NCI-H226 (cell line): ENCODE measurements at places on chromosomes 16 and 17.
A peak's percentile ranks its signal among the peaks of the same experiment; 100 is the strongest.

DNA sequence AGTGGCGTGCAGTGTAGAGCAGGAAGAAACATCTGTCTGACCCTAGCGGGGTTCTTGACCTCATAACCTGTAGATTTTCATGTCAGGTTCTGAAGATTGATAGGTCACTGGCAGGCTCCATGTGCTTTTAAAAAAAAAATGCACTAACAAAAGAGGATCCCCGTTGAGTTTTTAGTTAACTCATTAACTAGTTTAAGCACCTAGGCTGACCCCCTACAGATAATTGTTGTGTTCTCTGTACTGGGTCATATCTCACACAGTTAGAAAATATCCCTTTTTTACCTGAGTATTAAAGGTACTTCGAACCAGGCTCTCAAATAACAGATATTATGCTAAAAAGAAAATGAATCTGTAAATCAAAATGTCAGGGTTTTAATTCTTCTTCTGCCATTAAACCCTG, 676.6 kb downstream of the CDH11 start:
- DNase-seq = no peak

GRCh38 chr17:78129351-78130089, 965 bp upstream of the TMC6 start:
- DNase-seq = no peak

- no peak for DNase-seq
Measured at GRCh38 chr17:29390851-29391631, 878 bp downstream of the TAOK1 start.

- no peak for DNase-seq
Measured at GRCh38 chr17:1529863-1530262, 13.5 kb upstream of the INPP5K start.

DNA sequence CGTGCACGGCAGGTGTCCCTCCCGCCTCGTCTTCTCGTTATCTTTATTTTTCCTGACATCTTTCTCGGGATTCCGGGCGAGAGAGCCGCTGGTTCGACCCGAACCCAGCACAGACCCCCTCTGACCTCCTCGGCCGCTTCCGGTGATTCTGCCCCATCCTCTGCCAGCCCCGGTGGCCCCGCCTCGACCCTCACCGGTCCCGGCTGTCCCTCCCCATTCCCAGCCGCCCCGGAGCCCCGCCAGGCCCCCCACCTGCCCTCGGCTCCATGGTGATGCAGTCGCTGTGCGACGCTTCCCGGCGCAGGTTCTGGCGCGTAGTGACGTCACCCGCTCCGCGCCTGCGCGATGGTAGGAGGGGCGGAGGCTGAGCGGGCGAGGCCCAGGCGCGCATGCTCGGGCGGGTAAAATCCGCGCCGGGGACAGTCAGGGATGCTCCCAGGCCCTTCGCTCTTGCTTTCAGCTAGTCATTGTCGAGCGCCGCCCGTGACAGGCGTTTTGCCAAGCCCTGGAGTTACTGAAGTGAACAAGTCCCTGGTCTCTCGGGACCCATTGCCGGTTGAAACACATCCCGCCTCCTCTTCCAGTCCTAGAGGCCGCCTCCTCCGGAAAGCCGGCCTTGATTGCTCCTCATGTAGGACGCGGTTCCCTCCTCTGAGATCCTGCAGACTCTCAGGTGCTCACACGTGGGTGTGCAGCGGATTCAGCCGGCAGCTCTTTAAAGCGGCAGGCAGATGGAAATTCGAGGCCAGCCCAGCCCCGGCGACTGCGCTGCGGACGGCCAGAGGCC, at the start of gene MTHFSD:
Gene MTHFSD (minus strand): TSS at position 319 of the 787 bp plus-strand sequence. CDS start 51 bp downstream, at position 268.
- DNase-seq = peak; percentile 82

DNA sequence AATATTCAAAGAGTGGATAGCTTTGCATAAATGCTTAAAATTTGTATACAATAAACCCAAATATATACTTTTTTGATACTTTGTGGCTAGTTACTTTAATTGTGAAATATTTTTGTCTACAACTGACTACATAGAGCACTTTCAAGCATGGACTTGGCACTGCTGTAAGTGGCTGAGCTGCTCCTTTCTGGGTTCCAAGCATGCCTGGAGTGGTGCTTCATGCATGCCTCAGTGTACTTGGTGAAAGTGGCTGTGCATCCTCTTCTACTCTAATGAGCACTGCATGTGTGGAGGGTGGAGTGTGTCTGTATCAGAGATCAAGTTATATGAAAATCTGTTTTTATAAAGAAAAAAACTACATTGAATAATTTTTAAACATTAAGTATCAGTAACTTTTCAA, 94.1 kb downstream of the OMG start:
- DNase-seq = no peak

DNA sequence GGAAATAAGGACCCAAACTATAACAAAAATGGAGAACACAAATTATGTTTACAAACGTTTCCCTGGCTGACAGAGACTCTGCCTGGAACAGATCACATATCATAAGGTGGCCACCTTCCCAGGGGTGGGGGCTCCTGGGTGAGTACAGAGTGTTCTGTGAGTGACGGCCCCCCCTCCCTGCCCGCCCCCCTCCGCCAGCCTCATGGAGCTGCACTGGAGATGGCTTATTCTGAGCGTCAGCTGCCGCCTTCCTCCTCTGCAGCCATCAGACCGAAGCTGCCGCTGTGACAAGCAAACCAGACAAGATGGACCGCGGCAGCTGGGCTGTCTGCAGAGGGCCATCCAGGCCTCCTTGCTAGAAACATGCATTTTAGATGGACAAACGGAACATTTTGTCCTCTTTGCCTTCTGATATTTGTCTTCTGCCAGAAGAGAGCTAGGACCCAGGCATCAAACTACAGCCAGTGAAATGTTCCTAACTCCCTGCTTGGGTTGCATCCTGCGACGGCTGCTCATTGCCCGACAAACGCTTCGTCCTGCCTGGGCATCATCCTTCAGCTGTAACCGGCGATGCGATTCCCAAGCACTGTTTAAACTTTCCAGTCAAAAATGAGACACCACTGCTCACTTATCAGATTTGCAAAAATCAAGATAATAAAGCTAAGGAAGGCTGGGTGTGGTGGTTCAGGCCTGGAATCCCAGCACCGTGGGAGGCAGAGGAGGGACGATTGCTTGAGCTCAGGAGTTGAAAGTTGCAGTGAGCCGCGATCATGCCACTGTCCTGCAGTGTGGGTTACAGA, 15.3 kb upstream of the RPTOR start:
- DNase-seq = no peak

GRCh38 chr17:44906010-44906646, 6.9 kb upstream of the EFTUD2 start:
- DNase-seq = peak; percentile 79

DNA sequence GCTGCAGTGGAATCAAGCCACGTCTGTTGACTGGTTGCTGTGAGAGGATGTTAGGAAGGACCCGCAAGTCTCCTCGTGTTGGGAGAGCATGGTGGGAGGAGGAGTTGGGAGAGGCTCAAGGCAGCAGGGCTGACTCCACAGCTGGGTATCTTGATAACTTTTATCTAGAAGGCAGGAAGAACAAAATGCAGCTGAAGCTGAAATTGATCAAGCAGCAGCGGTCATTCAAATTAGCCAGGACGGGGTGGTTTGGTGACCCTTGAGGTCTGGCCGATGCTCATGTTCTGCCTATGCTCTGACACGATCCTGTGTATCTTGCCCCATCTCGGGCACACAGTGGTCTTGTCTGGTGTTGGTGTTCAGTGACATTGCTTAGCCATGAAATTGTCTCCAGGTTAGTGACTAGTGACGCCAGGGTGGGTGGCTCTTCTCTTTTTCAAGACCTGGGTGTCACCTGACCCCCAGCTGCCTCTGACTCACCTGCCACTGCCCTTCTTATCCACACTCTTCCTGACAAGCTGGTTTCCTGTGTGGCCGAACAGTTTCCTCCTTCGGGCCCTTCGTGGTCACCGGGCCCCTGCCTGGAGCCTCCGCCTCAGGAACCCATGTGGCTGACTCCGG, 19.1 kb downstream of the NPTX1 start:
- no peak for DNase-seq

- DNase-seq = no peak
Measured at GRCh38 chr17:13321951-13322701, 279.6 kb downstream of the HS3ST3A1 start.

- DNase-seq = no peak
Measured at GRCh38 chr17:83064021-83064731, 15.2 kb upstream of the METRNL start.

DNA sequence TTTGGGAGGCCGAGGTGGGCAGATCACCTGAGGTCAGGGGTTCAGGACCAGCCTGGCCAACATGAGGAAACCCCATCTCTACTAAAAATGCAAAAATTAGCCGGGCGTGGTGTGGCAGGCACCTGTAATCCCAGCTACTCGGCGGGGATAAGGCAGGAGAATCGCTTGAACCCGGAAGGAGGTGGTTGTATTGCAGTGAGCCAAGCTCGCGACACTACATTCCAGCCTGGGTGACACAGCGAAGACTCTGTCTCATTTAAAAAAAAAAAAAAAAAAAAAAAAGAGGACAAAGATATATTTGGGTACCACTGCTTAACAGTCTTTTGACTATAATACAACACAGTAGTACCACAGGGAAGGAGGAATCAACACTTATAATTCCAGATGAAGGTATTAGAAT, 9.2 kb downstream of the CNOT1 start:
- no peak for DNase-seq

- no peak for DNase-seq
Measured at GRCh38 chr16:17149904-17150483, 320.8 kb downstream of the XYLT1 start.

GRCh38 chr17:55546481-55546880, 35.2 kb upstream of the SMIM36 start:
- no peak for DNase-seq

DNA sequence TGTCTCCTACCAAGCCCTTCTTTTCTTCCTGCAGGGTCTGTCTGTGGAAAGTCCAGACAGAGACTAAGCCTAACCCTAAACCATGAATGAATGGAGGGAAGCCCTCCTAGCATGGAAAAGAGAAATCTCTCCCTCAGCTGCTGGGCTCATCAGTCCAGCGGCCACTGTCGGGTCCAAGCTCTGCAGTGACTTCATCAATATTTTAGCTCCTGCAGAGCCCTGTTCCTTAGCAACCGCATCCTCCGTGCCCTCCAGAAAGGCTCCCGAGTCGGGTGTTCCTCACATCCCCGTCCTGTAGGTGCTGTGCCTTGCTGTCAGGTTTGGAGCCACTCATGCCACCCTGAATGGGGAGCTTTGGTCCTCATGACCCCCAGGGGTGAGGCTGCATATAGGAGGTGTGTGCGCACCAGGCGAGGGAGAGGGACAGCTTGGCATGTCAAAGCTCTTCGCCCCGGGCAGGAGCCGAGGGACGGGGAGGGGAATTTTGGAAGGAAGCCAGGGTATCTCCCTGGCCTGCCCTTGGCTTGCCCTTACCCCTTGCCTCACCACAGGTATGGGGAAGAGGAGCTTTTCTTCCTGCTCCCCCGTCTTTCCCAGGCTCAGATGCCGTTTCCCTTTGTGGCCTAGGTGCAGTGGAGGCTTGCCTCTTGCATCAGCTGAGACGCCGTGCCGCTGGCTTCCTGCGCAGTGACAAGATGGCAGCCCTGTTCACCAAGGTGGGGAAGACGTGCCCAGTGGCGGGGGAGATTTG, 23.9 kb downstream of the SGSM2 start:
- no peak for DNase-seq

DNA sequence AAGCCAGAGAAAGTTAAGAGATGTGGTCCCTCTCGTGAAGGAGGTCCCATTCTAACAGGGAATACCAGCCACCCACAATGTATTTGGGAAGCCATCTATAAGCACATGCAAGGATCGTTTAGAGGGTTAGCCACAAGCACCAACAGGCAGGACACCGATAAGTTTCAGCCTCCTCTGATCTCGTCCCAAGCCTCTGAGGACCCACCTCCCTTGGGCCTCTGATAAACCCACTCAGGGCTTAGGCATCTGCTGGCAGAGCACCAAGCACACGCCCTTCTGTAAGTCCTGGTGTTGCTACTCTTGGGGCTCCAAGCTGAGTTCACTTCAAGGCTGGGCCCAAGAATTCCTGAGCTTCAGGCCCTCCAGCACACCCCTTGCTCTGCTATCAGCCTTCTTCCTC, 5.4 kb upstream of the PNPO start:
- peak; percentile 95 for DNase-seq

- DNase-seq = no peak
Measured at GRCh38 chr16:84662471-84662870, 14.2 kb downstream of the KLHL36 start.

DNA sequence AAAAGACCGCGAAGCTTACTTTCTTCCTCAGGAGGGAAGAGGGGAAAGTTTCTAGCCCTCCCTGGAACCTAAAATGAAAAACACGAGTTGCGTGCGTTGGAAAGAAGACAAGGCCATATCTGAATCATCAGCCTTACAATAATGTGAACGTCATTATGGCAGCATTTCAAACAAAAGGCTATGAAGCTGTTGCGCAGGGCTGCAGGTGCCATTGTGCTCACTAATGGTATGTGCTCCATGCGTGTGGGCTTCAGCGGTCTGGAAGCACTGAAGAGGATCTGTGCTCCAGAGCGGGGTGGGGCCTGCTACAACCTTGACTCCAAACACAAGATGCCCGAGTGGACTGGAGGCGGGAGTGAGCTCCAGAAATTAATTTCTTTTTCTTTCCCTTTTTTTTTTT, 12.1 kb upstream of the CYB5B start:
- DNase-seq = no peak

GRCh38 chr17:49952209-49952911, 16.6 kb upstream of the DLX4 start:
- peak; percentile 72 for DNase-seq

DNA sequence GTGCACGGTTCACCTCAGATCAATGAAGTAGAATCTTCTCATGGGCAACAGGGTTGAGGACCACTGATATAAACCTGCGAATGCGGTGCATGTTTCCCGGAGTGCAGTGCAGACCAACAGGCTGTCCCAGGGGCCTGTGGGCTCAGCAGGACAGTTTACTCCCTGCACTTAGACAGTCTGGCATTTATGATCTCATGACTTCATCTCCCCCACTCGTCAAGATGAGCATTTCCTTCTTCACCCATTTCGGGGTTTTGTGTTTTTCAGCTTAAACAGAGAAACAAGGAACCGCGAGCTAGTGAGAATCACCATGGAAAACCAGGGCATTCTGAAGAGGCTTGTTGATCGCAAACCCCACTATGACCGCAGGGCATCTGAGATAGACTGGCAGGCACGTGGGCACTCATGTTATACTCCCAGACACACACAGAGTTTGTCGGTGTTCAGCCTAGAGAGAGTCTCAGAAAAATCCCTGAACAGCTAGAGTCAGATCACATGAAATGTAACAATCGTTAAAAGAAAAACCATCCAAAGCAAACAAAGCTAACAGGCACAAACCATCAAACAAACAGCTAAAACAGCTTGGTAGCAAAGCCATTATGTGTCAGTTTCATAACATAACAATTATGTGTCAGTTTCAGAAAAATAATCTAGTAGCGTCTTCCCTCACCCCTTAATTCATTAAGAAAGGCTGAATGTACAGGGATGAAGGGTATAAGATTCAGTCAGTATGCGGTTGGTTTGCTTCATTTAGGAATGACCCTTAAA, 2.9 kb downstream of the CFAP97D1 start:
- no peak for DNase-seq

GRCh38 chr17:38320482-38320881, 23.3 kb downstream of the GPR179 start:
- DNase-seq = no peak

- no peak for DNase-seq
Measured at GRCh38 chr17:79005063-79005861, 4.3 kb downstream of the CANT1 start.
